A172 (cell line): ENCODE measurements at places on chromosomes 3 and 15.
A peak's percentile ranks its signal among the peaks of the same experiment; 100 is the strongest.

DNA sequence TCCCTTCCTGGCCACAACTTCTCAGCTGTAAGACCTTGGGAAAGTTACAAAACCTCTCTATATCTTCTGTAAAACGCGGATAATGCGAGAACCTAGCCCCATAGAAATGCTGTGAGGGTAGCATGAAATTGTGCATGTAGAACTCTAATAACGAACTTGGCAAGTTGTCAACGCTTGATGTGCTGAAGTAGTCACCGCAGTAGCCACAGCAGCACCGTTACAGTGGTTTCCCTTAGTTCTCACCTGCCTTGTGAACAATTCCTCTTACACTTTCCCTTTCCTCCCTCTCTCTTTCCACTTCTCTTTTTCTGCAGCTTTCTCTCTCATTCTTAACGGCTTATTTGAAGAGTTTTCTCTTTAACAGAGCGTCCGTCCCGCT is 447 bp upstream of the SHQ1 start:
- DNase-seq, result peak; percentile 34

DNA sequence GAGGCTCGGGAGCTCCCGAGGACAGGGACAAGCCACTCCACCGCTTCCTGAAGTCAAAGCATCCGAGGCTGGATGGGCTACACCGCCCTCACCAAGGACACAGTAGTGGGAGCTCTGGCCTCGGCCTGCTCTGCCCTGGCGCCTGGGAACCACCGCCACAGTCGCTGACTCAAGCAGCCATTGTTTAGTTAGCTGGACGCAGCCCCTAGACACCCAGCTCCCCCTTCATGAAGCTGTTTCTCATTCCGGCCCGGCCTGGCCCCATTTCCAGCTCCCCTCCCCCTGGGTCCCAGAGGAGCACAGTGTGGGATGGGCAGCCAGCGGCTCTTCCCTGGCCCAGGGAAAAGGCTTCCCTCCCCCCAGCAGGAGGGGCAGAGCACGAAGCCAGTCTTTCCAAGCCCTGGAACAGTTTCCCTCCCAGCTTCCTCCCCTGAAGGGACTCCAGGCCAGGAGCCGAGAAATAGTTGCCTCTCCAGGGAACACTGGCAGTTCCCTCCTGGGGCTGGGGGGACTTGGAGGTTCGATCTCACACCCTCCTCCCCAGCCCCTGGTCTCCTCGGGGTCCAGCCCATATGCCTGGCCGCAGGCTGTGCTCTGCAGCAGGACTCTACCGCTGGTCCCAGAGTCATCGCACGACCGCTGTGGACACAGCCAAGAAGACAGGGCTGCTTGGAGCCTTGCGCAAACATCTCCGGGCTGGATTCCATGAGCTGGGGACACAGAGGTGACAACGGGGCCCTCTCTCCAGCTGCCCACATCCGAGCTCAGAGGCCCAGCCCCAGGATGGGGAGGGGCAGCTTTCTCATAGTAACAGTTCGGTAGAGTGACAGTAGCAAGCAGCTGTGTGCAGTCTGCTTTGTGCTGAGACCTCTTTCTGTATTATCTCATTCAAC is 10.0 kb downstream of the PLXND1 start:
- peak; percentile 91 for DNase-seq

DNA sequence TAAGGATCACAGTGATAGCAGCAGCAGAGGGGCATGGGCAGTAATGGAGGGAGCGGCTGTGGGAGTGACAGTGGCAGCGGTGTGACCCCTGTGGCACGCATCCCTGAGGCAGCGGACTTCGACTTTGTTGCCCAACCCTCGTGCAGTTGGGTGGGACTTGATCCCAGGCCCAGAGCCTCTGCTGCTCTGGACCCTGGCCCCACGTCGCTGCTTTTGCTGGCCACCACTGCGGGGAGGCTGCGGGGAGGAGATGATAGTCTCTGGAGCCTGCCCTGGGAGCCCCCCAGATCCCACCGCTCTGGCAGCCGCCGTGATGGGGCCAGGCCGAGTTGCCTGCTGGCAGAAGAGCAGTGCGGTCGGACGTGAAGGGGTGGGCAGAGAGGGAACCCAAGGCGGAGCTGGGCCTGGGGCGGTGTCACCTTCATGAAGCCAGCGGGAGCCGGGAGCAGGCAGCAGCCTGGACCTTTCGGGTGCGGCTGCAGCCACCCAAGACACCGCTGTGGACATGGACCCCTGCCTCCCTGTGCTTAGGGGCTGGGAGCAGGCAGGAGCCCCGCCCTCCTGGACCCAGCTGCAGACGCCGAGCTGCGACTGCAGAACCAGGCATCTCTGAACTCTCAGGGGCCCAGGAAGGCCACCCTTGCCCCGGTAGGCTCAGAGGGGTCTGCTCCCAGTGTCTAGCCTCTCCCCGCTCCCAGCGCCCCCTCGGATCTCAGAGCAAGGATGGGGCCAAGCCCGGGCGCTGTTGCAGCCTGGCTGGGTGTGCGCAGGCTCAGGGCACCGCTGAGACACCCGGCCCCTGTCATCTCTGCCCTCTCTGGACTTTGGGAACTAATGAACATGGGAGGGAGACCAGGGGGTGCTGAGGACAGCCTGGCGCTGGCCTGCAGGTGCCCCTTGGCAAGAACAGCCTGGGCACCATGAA is 38.3 kb downstream of the COMMD2 start:
- DNase-seq, result no peak

DNA sequence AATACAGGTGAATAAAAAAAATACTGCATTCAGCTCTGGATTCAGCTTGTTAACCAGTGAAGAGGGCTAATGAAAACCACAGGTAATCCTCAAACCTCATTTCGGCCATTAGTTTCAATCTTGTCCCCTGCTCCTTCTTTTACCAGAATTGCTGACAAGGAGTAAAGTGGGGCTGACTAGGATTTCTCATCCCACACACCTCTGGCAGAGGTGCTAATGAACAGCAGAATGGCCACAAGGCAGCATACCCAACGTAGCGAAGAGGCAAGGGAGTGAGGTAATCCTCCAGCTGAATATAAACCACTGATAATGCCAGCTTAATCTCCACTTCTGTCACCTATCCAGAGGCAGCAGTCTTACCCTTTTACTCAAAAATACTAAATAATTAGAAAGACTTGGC is 248.8 kb upstream of the CDIN1 start:
- peak; percentile 66 for DNase-seq

GRCh38 chr3:115685097-115685496 is 61.8 kb downstream of the GAP43 start:
- DNase-seq, result no peak

DNA sequence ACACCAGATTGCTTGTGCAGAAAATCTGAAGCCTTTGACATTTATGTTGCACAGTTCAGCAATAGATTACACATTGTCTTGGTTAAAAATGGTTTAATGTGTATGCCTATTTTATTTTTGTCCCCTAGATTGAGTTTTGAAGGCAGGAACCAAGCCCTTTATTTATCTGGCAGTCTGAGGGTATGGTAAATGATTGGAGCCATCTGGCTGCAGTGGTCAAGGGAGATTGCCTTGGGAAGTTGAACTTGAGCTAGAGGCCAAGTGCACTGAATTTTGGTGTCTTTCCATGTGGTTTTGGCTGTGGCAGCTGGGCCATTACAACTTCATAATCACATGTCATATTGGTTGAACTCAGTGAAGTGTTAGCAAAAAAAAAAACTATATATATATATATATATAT is 248.7 kb upstream of the C2CD4B start:
- DNase-seq, result no peak

GRCh38 chr3:64167868-64168267 is 57.4 kb downstream of the PRICKLE2 start:
- DNase-seq, result no peak

GRCh38 chr3:60399861-60400845 is 851.1 kb downstream of the FHIT start:
- no peak for DNase-seq

GRCh38 chr15:67843571-67844387 is 3.9 kb upstream of the RNU6-1 start:
- DNase-seq, result no peak

- DNase-seq, result no peak
Measured at GRCh38 chr3:118001380-118001779, 1033.3 kb downstream of the IGSF11 start.

DNA sequence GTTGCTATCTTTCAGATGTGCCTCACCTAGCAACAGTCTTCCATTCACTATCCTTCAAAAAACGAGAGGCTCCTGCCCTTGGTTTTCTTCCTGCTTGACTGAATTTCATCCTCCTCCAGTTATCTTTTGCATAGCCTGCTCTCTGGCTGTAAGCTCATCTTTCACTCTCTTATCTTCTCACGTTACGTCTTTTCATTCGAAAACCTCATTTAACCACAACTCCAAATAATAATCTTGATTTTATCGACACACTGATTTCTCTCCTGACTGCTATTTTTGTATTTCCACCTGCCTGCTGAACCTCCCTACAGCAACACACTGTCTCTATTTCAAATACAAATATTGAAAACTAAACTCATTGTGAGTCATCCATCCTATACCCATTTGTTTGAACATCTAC is 230.7 kb upstream of the TMC3 start:
- no peak for DNase-seq

GRCh38 chr15:92616621-92617548 is 38.7 kb downstream of the FAM174B start:
- no peak for DNase-seq

DNA sequence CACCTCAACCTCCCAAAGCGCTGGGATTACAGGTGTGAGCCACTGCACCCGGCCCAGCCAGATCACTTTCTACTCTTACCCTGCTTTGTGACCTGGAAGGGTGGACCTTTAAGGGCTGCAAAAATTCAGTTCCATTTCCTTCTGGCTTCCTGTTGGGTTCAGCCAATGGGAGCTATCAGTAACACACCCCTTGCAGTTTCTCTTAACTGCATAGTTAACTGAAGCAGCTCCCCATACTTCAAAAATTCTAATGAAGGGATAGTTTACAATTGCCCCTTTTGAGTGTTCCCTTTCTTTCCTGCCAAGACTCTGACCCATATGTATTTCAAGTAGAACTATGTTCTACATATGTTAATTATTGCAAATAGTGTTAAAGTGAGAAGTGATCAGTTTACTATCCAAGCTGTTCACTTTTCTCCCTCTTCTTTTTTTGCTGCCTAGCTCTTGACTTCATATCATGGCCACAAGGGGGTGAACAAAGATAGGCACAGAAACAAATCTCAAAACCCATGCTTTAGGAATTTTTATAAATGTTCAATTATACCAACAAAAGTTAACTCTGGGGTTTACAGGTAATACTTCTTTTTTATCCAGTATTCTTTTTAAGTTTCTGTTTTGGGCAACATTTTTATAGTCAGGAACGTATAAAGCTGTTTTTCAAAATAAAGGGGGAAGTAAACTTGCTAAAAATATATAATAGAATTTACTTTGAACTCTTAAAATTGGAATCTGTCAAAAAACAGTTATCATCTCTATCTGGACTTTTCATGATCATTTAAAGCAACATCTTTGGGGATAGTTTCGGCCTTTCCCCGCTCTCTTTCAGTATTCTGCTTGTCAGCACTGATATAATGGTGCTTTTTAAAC is 8.1 kb downstream of the PGBD4 start:
- DNase-seq, result no peak
